ENCODE measurements at places on chromosomes 4 and X.

DNA sequence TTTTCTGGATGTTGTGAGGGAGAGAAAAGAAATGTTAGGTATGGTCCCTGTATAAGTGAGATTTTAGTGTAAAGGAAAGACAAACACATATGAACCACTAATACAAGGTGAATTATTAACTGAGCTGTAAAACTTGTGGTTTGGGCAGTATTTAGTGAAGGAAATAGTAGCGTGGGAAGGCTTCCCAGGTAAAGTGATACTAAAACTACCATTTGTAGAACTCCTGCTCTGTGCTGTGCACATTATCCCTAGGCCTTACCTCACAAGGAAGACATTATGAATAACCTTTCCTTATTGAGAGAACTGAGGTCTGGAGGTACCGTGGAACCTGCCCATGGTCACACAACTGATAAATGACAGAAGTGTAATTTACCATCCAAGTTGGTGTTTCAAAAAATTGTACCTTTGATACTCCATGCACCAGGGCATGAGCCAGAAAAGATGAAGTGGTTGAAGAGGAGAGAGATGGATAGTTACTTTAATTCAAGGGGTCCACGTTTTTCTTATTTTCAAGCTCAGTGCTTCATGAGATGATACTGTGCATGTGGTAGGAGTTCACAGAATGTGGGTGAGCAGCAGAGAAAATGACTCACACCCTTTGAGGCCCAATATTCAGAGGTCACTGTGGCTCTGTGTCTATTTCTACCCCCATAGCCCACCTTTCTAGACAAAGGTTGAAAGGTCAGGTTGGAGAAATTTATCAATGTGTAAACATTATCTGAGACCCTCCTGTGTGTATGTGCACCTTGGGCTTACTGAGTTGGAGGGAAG lies 2.6 kb upstream of the VSIG4 start:
- no peak for DNase-seq

DNA sequence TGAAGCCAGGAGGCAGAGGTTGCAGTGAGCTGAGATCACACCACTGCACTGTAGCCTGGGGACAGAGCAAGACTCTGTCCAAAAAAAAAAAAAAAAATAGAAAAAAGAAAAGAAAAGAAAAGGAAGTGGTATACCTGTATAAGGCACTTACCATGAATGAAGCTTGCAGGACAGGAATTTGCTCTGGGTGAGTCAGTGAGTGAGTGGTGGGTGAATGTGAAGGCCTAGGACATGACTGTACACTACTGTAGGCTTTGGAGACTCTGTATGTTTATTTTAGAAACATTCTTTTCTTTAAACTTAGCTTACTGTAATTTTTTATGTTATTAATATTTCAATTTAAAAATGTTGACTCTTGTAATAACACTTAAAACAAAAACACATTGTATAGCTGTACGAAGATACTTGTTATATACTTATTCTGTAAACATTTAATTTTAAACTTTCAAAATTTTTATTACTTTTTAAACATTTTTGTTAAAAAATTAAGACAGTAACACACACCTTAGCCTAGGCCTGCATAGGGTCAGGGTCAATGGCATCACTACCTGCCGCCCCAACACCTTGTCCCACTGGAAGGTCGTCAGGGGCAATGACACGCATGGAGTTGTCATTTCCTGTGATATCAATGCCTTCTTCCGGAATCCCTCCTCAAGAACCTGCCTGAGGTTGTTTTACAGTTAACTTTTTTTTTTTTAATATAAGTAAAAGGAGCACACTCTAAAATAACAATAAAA lies 78.7 kb downstream of the CLNK start:
- no peak for DNase-seq

- no peak for DNase-seq
These were observed 327.3 kb downstream of the MAPK10 start for GRCh38 chr4:86032476-86033022.

GRCh38 chr4:111360906-111361305 lies 738.0 kb upstream of the PITX2 start:
- DNase-seq, result no peak

- DNase-seq, result peak; percentile 2
These were observed 138.3 kb upstream of the PDHA2 start for GRCh38 chr4:95701500-95702170.

- peak; percentile 33 for DNase-seq
These were observed 834 bp downstream of the NHS start for GRCh38 chrX:17375637-17376430.

GRCh38 chr4:120994521-120994920 lies 72.0 kb upstream of the PRDM5 start:
- DNase-seq, result no peak

DNA sequence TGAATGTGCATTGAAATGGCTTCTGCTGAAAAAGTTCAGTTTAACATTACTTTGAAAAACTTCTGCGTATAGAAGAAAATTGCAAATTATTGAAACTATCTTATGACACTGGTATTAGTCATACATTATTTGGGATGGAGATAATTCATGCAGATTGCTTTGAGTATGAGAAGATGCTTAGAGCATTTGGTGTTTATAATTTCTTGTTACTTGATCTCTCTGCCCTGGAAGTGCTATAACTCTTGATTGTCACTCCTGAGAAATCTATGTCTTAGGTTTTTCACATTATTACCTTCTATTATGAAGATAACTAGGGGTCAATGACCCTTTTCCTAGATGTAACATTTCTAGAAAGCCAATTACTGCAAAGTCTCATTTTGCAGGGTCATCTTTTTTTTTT lies 36.4 kb downstream of the TMEM131L start:
- no peak for DNase-seq

DNA sequence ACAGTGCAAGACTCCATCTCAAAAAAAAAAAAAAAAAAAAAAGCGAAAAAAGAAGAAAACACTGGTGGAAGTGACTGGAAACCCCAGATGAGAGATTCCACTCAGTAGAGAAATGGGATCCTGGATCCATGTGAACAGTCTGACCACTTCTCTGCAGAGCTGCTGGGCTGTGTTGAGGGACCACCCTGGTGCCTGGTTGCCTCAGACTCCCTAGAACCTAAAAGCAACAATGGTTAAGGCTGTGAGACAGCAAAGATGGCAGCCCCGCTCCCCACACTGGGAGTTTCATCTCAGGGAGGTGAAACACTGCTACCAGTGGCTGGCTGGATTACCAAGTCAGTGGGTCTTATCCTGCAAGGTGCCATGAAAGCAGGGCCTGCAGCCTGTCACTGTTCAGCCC lies 152.8 kb upstream of the ARSJ start:
- DNase-seq, result no peak

GRCh38 chrX:44282753-44283152 lies 60.7 kb downstream of the EFHC2 start:
- DNase-seq, result no peak

GRCh38 chr4:139137763-139138162 lies 39.3 kb downstream of the ELF2 start:
- no peak for DNase-seq
